ENCODE measurements at places on chromosomes 12 and 14. TPM values are rescaled to one million over a fixed set of nuclear protein-coding genes. Genes with fewer than 3 reads are reported as not detected.

ADCY6 gene
- polyA plus RNA-seq = 63.7 TPM

IL26 gene
- polyA plus RNA-seq = not detected

GRCh38 chr14:104239185-104239775 is 100.9 kb downstream of the KIF26A start:
- peak; percentile 47 for DNase-seq

GRCh38 chr12:91924827-91925226 is 220.8 kb downstream of the BTG1 start:
- no peak for DNase-seq

DNA sequence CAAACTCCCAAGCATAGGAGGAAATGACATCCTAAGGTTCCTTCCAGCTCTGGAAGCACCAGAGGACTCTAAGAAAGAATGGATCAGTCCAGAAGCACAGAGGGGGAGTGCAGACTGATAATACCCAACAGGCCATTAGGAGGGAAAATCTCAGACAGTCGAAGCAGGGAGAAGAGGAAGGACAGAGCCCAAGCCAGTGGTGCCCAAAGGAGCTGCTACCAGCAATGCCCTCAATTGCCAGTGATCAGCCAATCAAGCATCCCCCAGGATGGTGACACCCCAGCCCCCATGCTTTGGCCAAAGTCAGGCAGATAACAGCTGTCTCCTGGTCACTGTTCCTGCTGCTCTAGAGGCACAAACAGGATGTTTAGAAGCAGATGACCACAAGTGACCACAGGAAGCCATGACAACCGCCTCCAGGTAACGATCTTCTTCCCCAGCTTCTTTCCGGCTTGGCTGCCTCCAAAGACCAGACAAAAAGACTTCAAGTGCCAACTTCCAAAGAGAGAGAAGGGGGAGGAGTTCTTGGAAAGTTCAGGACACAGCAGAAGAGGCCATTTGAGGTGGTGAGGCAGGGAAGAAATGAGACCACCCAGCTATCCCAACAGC is 16.2 kb downstream of the PXN start:
- no peak for DNase-seq

- no peak for DNase-seq
Measured at GRCh38 chr14:95361373-95362137, 41.8 kb upstream of the CLMN start.

Data from left lung (tissue), 14 donors.